ENCODE measurements at places on chromosomes 1 and 21.

- DNase-seq, result no peak
These were observed 7.2 kb downstream of the ZNF669 start for GRCh38 chr1:247096958-247097357.

DNA sequence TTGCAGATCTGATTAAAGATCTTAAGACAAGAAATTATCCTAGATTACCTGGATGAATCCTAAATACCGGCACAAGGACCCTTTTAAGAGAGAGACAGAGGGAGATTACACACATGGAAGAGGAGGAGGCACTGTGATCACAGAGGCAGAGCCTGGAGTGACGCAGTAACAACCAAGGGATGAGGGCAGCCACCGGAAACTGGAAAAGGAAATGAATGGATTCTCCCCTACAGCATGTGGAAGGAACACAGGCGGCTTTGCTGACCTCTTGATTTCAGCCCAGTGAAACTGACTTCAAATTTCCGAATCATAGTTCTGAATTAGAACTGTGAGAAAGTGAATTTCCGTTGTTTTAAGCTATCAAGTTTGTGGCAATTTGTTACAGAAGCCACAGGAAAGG is 50.2 kb upstream of the IVNS1ABP start:
- DNase-seq, result no peak

- no peak for DNase-seq
These were observed 38.5 kb upstream of the SGIP1 start for GRCh38 chr1:66495495-66495894.

DNA sequence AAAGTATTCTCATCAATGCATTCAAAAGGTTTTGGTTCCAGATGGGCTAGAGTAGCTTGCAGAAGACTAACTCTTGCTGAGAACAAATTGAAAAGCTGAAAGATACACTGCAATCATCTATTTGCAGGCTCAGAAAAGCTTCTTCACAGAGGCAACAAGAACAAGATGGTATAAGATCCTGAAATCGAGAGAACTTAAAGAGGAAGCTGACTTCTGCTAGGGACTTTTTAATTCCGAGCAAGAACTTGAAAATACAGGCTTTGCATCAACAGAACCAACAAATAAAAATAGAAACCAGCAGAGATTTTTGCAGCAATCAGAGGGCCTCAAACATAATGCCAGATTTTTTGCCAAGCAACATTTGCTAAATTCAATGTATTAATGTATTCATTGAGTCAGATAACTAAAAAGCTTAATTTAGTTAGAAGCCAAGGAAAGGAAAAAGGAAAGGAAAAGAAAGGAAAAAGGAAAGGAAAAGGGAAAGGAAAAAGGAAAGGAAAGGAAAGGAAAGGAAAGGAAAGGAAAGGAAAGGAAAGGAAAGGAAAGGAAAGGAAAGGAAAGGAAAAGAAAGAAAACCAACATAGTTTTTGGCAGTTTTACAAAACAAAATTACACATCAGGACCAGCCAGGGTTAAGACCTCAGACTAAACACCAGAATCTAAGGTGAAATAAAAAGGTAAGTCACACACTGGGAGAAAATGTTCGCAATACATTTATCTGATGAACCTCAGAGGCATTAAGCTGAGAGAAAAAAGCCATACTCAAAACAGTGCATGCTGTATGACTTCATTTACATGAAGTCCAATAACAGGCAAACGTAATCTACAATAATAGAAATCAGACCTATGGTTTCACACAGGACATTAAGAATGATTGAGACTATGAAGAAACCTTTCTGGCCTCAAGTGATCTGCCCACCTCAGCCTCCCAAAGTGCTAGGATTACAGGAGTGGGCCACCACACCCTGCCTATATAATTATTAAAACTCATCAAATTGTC is 42.6 kb downstream of the FAF1 start:
- no peak for DNase-seq

DNA sequence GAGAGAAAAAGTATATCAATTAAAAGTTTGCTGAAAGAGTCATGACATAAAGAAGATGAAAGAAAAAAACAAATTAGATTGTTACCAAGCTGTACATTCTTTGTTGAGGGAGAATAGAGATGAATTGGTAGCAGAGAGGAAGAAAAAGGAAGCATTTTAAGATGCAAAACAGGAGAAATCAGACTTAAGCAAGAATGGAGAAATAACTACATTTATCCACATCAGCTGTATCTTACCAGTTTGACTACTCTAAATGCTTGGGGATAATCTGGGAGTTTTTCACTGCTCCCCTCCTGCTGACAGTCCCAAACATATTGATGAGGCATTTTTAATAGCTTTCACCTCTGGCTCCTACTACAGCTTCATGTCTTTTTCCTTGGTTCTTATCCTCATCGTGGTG is 16.8 kb upstream of the PTPRC start:
- no peak for DNase-seq

DNA sequence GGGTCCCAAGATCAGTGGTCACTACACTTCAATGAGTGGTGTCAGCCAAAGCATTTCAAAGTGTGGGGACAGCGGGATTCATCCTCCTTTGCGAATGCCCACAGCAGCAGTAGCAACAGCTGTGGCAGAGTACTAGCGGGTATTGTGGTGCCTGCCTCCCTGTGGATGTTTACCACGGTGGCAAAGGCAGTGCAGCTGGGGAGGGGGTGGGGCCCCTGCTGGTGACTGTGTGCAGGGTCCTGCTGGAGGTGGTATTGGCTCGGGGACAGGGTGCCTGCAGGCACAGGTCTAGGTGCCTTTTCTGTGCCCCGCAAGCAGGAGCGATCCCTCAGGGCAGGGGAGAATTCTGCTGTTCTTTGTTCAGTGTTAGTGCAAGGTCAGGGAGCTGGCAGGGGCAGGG is 415.7 kb downstream of the USP25 start:
- DNase-seq, result no peak

DNA sequence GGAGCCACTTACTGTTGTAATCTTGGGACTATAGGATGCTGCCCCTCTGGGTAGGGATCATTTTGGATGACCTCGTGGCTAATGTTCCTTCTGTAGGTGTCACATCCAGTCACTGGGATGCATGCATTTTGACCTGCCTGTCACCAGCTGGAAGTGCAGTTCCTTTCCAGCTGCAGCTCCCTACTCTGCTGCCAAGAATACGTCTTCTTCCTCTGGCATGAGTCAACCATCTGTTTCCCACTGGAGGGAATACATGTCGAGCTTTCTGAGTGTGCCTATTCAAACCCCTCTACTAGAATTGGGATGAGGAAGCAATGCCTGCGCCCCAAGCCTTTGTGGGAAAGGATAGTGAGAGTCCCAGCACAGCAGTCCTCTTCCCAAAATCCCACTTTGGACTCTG is 415.5 kb upstream of the ADAMTS5 start:
- DNase-seq, result no peak

Data from tibial nerve (tissue), 4 donors.